Left renal pelvis (tissue), 4 donors: ENCODE measurements at places on chromosomes 13 and 19.

DNA sequence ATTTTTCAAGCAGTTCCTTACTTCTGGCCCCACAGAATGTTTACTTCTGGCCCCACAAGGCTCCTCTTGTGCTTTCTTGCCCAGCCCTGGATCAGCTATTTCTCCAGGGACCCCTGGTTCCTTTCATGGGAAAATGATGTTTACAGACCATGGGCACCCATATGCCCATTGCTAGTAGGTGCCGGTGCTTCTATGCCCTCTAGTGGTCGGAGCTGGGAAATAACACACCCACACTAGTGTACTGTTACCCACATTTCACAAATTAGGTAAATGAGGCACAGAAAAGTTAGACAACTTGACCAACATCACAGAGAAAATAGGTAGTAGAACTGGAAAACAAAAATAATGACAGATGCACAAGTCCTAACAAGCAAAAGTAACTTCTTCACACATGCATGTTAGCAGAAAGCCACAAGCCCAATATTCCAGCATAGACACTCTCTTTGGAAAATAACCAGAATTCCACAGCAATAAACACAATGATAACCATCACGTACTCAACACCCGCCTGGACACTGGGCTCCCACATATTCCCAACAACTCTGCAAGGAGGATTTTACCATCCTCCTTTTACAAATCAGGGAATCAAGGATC, 1.3 kb upstream of the CEACAM6 start:
- no peak for DNase-seq

- DNase-seq: peak; percentile 48
Observed at GRCh38 chr19:53076984-53077383, 26.2 kb downstream of the ZNF160 start.

DNA sequence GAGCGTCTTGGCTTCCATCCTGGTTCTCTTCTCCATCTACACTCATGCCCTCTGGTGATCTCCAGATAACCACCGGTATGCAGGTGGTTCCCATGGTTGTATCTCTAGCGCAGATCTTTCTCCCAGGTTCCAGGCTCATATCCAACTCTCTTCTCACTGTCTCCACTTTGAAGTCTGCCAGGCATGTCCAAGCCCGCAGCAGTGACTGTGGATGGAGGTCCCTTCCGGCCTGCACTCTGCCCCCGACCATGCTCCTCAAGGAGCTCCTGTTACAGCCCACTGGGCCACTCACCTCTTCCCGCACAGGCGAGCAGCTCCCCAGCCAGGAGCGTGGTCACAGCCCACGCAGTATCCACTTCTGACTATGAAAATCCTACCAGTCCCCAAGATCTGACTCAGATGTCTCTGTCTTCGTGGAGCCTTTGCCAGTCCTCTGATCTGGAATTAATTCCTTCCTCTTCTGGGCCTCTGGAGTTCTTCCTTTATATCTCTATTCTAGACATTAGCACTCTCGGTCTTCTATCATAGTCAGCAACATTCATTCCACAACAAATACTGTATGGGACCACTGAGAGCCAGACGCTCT, 100.2 kb downstream of the TEX26 start:
- no peak for DNase-seq

- no peak for DNase-seq
Observed at GRCh38 chr19:38035515-38036495, 128.8 kb downstream of the SIPA1L3 start.

DNA sequence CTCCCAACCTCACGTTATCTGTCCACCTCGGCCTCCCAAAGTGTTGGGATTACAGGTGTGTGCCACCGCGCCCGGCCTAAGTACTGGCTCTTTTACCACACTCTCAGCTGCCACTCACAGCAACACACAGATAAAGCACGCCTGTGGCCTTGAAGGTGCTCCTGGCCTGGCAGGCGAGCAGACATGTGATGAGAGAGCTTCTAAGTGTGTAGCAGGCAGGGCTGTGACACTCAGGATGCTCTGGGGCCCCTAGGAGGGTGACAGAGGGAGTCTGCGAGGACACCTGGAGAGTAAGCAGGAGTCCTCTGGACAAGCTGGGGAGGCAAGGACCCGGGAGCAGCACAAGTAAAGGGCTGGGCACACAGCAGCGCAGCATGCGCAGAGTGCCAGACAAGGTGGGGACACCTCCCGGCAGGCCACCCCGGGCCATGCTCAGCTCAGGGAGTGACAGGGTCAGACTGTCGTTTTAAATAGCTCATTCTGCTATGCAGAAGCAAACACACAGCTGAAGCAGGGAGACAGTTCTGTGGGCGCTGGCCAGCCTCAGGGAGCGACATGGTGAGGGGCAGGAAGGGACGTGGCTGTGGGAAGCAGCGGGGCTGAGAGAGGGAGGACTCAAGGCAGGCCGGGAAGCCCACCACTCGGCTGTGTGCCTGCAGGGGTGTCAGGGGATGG, 26.5 kb downstream of the MED26 start:
- no peak for DNase-seq

DNA sequence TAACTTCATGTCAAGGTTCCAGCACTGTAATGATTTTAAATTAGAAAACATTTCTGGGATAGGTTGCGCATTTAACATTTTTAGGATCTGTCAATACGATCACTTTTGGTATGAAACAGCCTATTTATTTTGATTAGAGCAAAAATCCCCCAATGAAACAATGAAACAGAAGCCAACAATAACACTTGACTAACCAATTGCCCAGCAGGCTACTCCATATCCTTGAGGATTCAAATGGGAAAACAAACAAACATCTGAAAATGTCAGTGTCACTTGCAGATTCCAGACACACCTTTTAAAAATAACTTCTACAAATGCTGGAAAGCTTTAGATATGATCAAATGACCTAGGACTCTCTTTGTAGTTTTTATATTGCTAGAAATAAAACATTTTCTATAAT, 1412.5 kb upstream of the PRR20A start:
- DNase-seq: no peak
